IMR-90 (cell line): ENCODE measurements at places on chromosomes 12 and 14. TPM values are rescaled to one million over a fixed set of nuclear protein-coding genes. Genes with fewer than 3 reads are reported as not detected.
A peak's percentile ranks its signal among the peaks of the same experiment; 100 is the strongest.

KRT71 gene
- not detected in 2 replicates for total RNA-seq

AQP6 gene
- not detected in 2 replicates for total RNA-seq

DHH gene
- under 0.01 TPM in 2 replicates for total RNA-seq

DNA sequence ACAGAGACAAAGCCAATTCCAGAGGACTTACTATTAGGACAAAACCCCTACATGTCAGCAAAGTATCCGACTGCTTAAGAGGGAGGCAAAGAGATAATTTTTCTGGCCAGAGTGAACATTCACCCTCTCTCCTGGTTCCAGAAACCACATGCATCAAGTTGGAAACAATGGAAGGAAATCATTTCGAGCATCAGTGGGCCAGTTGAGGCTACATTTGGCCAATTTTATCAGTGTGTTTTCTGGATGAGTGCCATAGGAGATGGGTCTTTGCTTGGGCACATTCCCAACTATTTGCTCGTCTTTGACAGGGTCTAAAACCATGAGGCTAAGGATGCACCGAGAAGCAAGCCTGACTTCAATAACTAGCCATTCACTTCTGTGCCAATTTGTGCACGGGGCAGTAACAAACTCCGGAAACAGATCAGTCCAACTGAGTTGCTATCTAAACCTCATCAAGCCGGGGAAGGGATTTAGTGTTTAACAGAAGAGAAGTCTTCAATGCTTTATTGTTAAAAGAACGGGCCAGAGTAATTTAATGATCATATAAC, 17.4 kb downstream of the EGLN3 start:
- H3K27ac ChIP-seq: no peak overlapping the region
- no peaks in the 10 kb centered on the region for H3K36me3 ChIP-seq
- DNase-seq: no peak
- no peak overlapping the region for H3K4me3 ChIP-seq
- no peaks in the 10 kb centered on the region for H3K27me3 ChIP-seq

DNA sequence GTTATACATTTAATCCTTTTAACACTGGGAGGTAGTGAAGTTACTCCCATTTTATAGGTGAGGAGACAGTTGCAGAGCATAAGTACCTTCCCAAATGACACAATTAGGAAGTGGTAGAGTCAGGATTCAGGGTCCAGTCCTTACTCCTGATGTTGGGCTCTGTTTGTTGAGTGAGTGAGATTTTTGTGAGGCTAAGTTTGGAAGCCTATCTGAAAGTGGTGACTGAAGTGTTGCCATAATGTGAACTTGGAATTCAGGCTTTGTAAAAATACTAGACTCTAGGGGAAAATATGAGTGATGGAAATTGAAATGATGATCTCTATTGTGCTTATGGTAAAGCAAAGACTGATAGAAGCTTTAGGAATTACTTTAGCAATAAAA, 2.2 kb downstream of the NUDT4 start:
- no peaks in the 10 kb centered on the region for H3K27me3 ChIP-seq
- peaks cover 12% of the 10 kb centered on the region for H3K4me1 ChIP-seq
- peaks cover 2% of the 10 kb centered on the region; the same call in 1 of the 2 replicates for H3K36me3 ChIP-seq
- peak overlapping the region; percentile 59; the same call in 1 of the 2 replicates for H3K27ac ChIP-seq

DNA sequence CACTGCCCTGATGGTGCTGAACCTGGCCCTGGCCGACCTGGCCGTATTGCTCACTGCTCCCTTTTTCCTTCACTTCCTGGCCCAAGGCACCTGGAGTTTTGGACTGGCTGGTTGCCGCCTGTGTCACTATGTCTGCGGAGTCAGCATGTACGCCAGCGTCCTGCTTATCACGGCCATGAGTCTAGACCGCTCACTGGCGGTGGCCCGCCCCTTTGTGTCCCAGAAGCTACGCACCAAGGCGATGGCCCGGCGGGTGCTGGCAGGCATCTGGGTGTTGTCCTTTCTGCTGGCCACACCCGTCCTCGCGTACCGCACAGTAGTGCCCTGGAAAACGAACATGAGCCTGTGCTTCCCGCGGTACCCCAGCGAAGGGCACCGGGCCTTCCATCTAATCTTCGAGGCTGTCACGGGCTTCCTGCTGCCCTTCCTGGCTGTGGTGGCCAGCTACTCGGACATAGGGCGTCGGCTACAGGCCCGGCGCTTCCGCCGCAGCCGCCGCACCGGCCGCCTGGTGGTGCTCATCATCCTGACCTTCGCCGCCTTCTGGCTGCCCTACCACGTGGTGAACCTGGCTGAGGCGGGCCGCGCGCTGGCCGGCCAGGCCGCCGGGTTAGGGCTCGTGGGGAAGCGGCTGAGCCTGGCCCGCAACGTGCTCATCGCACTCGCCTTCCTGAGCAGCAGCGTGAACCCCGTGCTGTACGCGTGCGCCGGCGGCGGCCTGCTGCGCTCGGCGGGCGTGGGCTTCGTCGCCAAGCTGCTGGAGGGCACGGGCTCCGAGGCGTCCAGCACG, 4.7 kb downstream of the LTB4R start:
- no peaks in the 10 kb centered on the region for H3K36me3 ChIP-seq
- H3K4me3 ChIP-seq: no peak overlapping the region
- no peak overlapping the region for H3K27ac ChIP-seq
- peaks cover 2% of the 10 kb centered on the region; the same call in 1 of the 2 replicates for H3K4me1 ChIP-seq
- no peak for DNase-seq

GRCh38 chr12:1328391-1328790, 266.0 kb downstream of the FBXL14 start:
- no peak overlapping the region for H3K4me3 ChIP-seq
- DNase-seq: no peak
- 0 out of 2 replicates have a peak, but pooled peaks cover 2% of the 10 kb centered on the region for H3K4me1 ChIP-seq
- H3K36me3 ChIP-seq: 0 out of 2 replicates have a peak, but pooled peaks cover 2% of the 10 kb centered on the region
- no peaks in the 10 kb centered on the region for H3K27me3 ChIP-seq

GRCh38 chr12:110577864-110578693, 5.0 kb downstream of the PPTC7 start:
- H3K27ac ChIP-seq: peak overlapping the region; percentile 92; the same call in 1 of the 2 replicates
- peak overlapping the region; percentile 0; the same call in 1 of the 2 replicates for H3K4me3 ChIP-seq
- no peaks in the 10 kb centered on the region for H3K27me3 ChIP-seq
- DNase-seq: peak; percentile 88
- H3K4me1 ChIP-seq: peaks cover 10% of the 10 kb centered on the region
- H3K36me3 ChIP-seq: no peaks in the 10 kb centered on the region

DNA sequence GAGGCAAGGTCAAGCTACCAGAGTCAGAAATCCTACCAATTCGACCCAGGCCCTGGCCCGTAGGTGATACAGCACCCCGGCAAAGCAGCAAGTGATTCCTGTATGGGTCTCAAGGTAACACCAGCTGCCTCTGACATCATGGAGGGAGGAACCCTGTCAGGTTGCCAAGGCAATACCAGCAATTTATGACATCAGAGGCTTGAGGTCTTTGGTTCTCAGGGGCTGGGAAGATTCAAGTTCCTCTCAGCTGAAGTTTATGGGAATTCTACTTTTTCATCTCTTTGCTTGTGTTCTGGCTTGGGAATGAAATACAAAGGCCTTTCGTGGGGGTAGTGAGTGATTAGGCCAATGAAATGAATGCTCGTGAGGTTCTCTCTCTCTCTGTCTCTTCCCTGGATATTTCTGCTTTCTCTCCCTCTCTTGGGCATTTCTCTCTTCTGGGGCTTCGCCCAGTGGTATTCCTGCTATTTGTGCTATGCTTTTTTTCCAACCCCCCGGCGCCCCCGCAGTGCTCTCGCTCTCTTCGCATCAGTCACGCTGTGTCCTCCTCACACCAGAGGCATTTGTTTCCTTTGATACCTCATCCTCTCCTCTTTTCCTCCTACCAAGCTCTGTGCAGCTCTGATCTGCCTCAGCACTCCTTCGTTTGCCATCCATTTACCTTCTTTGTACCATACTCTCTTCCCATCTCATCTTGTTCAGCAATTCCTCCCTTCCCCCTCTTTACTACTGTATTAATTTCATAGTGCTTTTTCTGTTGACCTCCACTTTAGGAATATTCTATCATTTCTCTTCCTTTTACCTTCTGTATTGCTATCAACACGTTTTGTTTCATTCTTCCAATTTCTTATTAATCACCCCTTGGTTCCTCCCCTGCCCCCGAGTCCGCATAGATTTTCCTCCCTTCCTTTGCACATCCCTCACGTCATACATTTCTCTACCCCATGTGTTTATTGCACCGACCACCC, 2.9 kb downstream of the ZFHX2 start:
- no peaks in the 10 kb centered on the region for H3K36me3 ChIP-seq
- H3K27me3 ChIP-seq: no peaks in the 10 kb centered on the region; the same call in 1 of the 2 replicates
- H3K4me1 ChIP-seq: peaks cover 9% of the 10 kb centered on the region
- peak; percentile 83 for DNase-seq

GRCh38 chr12:21428241-21428640, 9.2 kb upstream of the PYROXD1 start:
- H3K36me3 ChIP-seq: no peaks in the 10 kb centered on the region
- no peak overlapping the region for H3K27ac ChIP-seq
- H3K4me3 ChIP-seq: no peak overlapping the region
- no peaks in the 10 kb centered on the region for H3K4me1 ChIP-seq

RNASE7 gene
- total RNA-seq: not detected in 2 replicates

DNA sequence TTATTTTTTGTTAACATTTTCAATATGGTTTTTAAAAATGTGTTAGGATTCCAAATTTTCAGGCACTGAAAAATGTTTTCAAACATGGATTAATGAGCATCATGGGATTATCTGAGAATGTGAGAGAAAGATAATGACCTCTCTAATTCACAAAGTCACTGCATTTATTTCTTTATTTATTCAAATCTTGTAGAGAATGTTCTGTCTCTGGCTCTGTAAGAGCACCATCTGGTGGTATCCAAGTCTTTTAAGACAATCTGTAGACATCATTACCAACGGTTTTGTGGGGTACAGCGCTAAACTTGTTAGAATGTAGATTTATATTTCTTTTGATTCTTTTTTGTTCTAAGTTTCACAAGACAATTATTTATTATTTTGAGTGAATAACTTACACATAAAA, 956.0 kb upstream of the NOVA1 start:
- no peaks in the 10 kb centered on the region for H3K27me3 ChIP-seq
- H3K4me1 ChIP-seq: no peaks in the 10 kb centered on the region
- H3K4me3 ChIP-seq: no peak overlapping the region
- no peak for DNase-seq
- no peak overlapping the region for H3K27ac ChIP-seq

DNA sequence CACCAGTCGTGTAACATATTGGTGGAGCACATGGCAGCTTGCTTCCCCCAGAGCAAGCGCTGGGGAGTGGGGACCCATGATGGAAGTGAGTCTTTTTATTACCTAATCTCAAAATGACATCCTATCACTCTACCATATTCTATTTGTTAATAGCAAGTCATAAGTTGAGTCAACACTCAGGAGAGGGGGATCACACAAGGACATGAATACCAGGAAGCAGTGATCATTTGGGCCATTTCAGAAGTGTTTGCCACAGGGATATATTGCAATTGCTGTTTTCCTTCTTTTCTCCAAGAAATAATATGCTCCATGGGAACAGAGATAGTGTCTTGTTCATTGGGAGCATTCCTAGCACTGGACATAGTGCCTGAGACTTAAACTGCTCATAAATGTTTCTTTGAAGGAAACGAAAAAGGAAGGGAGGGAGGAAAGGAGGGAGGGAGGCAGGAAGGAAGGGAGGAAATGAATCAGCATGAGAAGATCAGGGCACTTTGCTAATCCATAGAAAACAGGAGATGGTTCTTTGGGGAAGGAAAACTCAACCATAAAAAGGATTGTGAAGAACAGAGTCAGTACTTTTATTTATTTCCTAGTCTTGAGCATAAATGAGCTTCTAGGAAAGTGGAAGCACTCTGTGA, 39.2 kb upstream of the EEA1 start:
- H3K4me3 ChIP-seq: no peak overlapping the region
- no peaks in the 10 kb centered on the region for H3K27me3 ChIP-seq
- DNase-seq: peak; percentile 13
- H3K27ac ChIP-seq: no peak overlapping the region

DNA sequence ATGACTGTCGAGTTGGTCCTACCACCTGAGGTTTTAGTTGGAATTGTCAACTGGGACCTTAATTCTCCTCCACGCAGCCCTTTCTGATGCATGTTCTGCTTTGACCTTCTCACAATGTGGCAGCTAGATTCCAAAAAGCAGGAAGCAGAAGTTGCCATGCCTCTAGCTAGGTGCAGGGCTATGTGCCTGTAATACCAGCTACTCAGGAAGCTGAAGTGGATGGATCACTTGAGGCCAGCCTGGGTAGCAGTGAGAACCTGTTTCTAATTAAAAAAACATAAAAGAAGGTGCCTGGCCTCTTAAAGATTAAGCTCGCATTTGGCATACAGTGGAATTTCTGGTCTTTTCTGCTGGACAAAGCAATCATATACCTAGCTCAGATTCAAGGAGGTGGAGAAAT, 77.1 kb downstream of the FGD4 start:
- no peak overlapping the region for H3K4me3 ChIP-seq
- no peaks in the 10 kb centered on the region for H3K4me1 ChIP-seq
- no peaks in the 10 kb centered on the region for H3K36me3 ChIP-seq
- DNase-seq: no peak
- no peak overlapping the region for H3K27ac ChIP-seq
- peaks cover 2% of the 10 kb centered on the region for H3K27me3 ChIP-seq

- H3K4me3 ChIP-seq: no peak overlapping the region
- no peak for DNase-seq
- peaks cover 15% of the 10 kb centered on the region for H3K4me1 ChIP-seq
- H3K27ac ChIP-seq: no peak overlapping the region
Measured at GRCh38 chr12:50061171-50061570, 3.8 kb downstream of the ASIC1 start.

DNA sequence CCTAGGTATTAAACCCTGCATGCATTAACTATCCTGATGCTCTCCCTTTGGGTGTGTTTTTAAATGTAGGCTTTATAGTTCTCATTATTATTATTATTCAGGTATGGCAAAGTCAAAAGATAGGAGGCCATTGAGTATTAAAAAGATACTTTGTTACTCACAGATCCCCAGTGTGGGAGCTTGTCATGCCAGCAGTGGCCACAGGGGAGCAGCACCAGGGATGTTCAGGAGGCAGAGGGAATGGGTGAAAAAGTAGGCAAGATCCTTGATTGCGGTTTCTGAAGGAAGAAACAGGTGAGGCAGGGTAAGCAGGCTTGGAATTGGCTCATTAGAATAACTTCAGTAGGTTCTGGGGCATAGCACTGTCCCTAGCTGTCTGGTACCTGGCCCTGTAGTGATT, 382.2 kb downstream of the MED13L start:
- no peaks in the 10 kb centered on the region for H3K36me3 ChIP-seq
- H3K4me1 ChIP-seq: 0 out of 2 replicates have a peak, but pooled peaks cover 2% of the 10 kb centered on the region
- H3K4me3 ChIP-seq: no peak overlapping the region
- peaks cover 18% of the 10 kb centered on the region for H3K27me3 ChIP-seq

GRCh38 chr12:95435355-95435754, 38.6 kb upstream of the METAP2 start:
- H3K4me1 ChIP-seq: no peaks in the 10 kb centered on the region
- H3K4me3 ChIP-seq: no peak overlapping the region
- no peak for DNase-seq

GPX2 gene
- total RNA-seq: not detected in 2 replicates

GRCh38 chr14:92507174-92507768, 6.3 kb upstream of the RIN3 start:
- no peaks in the 10 kb centered on the region for H3K36me3 ChIP-seq
- peaks cover 19% of the 10 kb centered on the region for H3K4me1 ChIP-seq
- no peak for DNase-seq
- no peak overlapping the region for H3K4me3 ChIP-seq
- H3K27me3 ChIP-seq: no peaks in the 10 kb centered on the region
